ENCODE measurements at places on chromosomes 1 and 21.

DNA sequence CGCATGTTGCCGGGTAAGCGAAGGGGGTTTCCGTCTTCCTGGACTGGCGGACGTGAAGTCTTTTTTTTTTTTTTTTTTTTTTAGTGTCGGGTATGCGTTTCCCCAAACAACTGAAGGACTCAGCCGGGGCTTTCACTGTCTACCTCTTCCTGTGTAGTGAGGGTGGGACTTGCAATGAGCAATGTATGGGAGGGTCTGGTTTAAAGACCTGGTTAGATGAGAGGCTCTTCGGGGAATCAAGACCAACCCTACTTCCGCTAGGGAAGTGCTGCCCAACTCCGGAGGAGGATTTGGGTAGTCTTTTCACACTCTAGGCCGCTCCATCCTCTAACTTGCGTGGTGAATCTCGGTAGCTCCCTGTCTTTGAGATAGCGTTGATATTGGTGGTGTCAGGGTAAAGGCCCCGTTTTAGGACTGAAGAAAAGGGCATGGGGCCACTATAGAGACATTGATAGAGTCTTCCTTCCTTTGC is 754 bp downstream of the PRRC2C start:
- DNase-seq, result peak; percentile 85

DNA sequence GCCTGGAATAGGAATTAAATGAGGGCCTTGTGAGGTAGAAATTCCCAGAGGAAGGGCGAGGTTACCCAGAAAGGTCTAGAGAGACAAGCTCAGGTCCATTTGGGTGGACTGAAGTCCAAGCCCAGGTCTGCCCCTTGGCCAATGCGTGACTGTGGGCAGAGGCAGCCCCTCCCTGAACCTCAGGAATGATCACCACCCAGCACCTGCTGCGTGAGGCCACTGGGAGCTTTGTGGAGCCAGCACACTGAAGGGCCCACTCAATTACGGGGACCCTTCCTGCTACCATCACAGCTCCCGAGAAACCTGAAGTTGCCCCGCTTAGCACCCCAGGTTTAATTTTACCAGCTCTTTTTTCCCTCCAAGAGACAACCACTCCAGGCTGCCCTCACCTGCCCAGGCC is 6.5 kb upstream of the MATN1 start:
- DNase-seq, result no peak

- no peak for DNase-seq
Observed at GRCh38 chr1:165747632-165748447, 20.8 kb downstream of the TMCO1 start.

- DNase-seq, result no peak
Observed at GRCh38 chr1:223482766-223483165, 89.6 kb downstream of the CCDC185 start.

GRCh38 chr1:185404291-185404690 is 87.2 kb upstream of the IVNS1ABP start:
- peak; percentile 15 for DNase-seq

DNA sequence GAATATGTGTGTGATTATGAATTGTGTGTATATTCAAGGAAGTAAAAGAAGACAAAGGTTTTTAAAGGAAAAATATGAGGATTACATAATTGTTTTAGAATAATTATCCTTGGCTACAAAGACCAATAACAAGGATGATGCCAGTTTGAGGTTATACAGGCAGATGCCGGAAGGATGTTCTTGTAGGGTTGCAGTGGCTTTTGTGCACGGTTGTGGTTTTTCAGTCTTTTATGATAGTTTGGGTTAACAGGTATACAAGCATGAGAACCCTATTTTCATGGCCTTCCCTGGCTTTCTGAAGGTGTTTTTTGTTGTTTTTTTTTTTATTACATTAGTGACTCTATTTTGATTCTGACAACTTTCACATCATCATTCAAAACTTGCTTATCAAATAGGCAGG is 4.9 kb downstream of the CR2 start:
- no peak for DNase-seq

DNA sequence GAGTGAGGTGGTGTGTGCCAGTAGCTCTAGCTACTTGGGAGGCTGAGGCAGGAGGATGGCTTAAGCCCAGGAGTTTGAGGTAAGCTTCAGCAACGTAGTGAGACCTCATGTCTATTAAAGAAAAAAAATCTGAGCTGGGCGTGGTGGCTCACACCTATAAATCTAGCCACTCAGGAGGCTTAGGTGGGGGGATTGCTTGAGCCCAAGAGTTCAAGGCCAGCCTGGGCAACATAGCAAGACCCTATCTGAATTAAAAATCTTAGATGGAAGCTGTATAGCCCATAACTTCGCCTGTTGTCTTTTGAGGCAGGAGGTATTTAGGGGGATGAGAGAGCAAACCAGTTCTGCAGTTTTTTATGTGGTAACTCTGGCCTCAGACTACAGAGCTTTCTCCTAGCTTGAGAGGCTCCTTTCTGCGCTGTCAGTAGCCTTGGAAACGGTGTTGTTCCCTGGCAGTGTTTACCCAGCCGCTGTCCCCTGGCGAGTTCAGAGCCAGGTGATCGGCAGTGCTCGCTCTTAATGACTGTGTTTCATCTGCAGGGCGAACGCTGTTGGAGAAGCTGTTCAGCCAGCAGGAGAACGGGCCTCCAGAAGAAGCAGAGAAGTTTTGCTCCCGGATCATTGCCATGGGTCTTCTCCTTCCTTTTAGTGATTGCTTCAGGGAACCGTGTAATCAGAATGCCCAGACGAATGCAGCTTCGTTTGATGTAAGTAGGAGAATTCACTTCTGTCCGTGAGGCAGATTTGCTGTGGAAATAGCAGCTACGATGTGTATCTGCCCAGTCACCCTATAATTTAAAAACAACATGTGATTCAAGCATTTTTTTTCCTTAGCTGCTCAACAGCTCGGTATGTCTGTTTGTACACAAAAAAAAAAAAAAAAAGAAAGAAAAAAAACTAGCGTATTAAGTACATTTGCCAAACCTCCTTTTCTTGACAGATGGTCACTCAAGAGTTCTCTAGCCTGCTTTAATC is 31.2 kb downstream of the FMN2 start:
- DNase-seq, result no peak

DNA sequence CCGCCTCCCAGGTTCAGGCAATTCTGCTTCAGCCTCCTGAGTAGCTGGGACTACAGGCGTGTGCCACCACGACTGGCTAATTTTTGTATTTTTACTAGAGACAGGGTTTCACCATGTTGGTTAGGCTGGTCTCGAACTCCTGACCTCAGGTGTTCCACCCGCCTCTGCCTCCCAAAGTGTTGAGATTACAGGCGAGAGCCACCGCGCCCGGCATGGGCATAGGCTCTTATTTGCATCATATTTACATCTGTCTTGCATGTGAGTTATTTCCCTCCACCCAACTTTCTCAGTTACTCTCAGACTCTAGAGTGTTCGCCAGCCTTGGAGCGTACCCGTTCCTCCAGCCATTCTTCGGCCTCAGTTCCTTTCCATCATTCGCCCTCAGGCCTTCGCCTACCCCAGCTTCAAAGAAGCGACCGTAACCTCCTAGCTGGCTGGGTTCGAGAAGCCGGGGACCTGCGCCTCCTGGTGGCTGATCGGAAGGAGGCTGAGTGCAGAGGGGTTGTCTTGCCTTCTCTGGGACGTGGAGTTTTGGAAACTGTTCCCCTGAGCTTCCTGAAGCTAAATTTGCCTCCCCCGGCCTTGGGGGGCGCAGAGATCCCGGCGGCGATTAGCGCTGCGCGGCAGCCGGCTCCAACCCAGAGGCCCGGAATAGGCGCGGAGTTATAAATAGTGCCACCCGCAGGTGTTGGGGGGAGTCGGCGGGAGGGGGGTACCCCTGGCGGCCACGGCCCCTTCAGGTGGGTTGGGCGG is 3.6 kb upstream of the ZBTB7B start:
- DNase-seq, result peak; percentile 92

DNA sequence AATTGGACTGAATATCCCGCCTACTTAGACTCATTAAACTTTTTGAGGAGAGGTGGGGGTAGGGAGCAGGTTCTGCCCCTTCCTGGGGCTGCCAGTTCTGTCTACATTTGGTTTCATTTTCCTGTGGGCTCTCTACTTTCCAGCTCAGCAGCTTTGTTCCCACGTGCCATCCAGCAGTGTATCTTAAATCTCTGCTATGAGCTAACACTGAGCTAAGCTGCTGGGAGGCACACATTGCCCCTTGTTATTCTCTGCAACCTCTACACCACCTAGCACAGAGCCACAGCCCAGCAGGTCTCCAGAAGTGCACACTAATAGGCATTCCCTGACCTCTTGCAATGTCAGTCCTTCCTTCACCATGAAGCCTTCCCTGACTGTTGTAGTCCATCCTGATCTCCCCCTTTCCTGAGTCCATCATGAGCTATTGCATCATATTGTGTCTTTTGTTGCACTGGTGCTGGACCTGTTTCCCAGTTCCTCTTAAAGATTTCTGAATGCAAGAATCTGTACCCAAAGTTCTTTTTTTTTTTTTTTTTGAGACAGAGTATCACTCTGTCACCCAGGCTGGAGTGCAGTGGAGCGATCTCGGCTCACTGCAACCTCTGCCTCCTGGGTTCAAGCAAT is 28.7 kb upstream of the NRDC start:
- DNase-seq, result no peak

- DNase-seq, result no peak
Observed at GRCh38 chr21:18776936-18777335, 373.4 kb upstream of the TMPRSS15 start.

GRCh38 chr21:43268804-43269186 is 100.0 kb downstream of the CRYAA start:
- DNase-seq, result no peak

DNA sequence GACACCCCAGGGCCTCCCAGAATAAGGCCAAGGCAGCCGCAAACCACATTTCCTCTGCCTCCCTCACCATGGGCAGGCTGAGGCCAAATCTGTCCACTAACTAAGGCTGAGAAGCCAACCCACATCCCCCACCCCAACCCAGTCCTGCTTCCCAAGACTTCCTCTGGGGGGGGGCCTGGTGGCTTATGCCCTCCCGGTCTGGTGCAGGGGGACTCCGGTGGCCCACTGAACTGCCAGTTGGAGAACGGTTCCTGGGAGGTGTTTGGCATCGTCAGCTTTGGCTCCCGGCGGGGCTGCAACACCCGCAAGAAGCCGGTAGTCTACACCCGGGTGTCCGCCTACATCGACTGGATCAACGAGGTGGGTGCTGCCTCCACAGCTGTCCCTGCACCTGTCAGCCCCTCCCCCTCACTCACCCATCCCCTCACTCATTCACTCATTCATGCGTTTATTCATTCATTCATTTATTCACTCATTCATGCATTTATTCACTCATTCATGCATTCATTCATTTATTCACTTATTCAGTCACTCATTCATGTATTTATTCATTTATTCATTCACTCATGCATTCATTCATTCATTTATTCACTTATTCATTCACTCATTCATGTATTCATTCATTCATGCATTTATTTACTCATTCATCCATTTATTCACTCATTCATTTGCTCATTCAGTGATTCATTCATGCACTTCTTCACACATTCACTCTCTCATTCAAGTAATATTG is 7.3 kb downstream of the CTRC start:
- peak; percentile 41 for DNase-seq

DNA sequence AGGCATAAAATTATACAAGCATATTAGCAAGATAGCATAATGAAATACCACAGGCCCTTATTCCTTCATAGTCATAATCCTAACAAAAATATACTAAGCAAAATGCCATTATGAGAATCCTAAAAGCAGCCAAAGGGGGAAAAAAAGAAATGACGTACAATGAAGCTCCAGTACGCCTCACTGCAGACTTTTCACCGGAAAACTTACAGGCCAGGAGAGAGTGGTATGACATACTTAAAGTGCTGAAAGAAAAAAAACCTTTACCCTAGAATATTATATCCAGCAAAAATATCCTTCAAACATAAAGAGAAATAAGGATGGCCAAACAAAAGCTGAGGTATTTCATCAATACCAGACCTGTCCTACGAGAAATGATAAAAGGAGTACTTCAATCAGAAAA is 19.5 kb downstream of the ZNF695 start:
- DNase-seq, result no peak

DNA sequence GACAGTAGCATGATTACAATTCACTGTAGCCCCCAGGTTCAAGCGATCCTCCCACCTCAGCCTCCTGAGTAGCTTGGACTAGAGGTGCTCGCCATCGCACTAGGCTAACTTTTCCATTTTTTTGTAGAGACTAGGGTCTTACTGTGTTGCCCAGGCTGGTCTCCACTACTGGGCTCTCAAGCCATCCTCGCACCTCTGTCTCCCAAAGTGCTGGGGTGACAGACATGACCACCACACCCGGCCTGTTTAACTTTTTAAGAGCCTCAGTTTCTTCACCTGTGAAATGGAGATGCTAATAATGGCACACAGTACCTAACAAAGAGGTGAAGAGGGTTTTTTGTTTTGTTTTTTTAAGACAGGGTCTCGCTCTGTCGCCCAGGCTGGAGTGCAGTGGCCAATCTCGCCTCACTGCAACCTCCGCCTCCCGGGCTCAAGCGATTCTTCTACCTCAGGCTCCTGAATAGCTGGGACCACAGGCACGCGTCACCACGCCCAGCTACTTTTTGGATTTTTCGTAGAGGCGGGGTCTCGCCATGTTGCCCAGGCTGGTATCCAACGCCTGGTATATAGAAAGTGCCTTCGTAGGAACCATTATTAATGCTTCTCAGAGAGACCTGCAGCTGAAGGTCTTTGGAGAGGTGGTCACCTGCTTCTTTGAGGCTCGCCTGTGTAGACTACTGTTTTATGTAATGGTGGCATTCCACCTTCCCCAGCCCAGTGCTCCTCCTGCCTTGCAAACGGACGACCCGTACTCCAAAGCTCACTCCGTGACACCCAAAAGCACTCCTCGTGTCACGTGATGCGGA is 567 bp downstream of the PMVK start:
- no peak for DNase-seq

DNA sequence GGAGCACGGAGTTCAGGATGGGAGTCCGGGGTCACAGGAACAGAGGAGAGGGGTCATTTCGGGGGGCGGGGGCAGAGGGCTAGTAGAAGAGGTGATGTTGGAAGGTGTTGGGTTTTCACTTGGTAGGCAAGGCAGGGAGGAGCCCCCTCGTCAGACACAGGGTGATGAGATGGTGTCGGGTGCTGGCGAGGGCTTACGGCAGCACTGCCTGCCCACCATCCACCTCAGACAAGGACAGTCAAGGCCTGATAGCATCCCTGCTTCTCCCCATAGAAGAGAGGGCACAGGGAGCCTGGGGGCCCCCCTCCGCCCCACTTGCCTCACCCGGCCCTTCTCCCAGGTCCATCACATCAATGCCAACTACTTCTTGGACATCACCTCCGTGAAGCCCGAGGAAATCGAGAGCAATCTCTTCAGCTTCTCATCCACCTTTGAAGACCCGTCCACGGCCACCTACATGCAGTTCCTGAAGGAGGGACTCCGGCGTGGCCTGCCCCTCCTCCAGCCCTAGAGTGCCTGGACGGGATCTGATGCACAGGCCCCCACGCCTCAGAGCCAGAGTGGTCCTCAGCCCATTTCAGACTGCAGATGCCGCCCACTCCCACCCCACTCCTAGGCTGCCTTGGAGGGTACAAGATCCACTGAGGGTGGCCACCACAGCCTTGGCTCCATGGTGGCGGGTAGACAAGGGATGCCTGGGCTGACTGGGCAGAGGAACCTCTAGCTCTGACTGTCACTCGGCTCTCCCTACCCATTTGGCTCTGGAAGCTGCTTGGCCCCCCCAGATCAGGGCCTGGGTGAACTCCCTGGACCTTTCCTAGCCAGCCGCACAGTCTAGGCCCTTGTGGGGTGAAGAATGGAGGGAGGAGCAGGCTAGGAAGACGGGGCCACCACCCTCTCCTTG is 4.3 kb upstream of the MTFR1L start:
- DNase-seq, result no peak
